Osteocyte (in vitro differentiated cells): ENCODE measurements at places on chromosomes 2 and 18.
A peak's percentile ranks its signal among the peaks of the same experiment; 100 is the strongest.

DNA sequence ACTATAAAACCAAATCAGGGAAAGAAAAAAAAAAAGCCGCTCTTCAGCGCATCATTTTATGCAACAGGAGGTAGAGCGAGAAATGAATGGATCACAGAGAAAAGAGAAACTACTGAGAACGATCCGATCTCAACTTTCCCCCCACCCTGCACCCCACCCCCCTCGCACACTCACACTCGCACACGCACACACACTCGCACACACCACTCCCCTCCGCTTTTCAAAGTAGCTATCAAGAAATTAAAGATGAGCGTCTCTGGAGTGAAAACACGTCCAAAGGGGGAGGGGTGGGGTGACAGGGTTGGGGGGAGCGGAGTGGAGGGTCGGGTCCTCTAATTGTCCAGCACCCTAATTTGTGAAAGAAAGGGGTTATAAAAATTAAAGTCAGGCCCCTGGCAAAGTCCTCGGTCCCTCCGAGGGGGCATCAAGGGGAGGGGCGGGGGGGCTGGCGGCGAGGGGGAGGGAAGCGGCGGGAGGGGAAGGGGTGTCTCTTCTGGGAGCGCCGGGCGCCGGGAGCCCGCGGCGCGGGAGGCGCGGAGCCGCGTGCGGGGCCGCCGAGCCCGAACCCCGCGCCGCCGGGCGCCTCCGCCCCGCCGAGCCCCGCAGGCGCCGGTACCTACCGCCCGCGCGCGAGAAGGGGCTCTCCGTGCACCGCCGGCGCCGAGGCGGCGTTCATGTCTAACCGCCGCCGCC lies 428 bp downstream of the TCF4 start:
- H3K27me3 ChIP-seq: no peaks in the 10 kb centered on the region
- peak overlapping the region; percentile 91 for H3K4me3 ChIP-seq
- peak overlapping the region; percentile 72 for H3K27ac ChIP-seq
- no peak for DNase-seq

GRCh38 chr2:236236559-236237452 lies 27.4 kb downstream of the ASB18 start:
- peaks cover 13% of the 10 kb centered on the region for H3K27me3 ChIP-seq
- DNase-seq: peak; percentile 67
- H3K27ac ChIP-seq: no peak overlapping the region
- H3K4me3 ChIP-seq: peak overlapping the region; percentile 74

DNA sequence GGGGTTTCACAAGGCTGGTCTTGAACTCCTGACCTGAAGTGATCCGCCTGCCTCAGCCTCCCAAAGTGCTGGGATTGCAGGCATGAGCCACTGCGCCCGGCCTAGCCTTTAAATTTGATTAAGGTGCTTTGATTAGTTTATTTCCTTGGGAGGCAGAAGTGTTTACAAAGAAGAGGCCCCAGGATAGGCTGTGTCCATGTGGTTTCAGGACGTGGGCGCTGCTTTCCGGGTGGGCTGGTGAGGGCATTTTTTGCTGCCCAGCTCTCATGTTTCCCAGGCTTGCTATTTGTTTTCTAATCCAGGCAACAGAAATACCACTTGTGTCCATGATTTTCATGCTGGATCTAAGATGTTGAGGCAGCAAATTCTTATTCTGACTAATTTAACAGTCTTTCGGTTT lies 124.2 kb downstream of the SH3RF3 start:
- peak overlapping the region; percentile 48 for H3K27ac ChIP-seq
- no peak overlapping the region for H3K4me3 ChIP-seq
- DNase-seq: no peak
- H3K27me3 ChIP-seq: no peaks in the 10 kb centered on the region
- H3K4me1 ChIP-seq: peaks cover 70% of the 10 kb centered on the region

GRCh38 chr18:13180614-13181375 lies 37.8 kb upstream of the LDLRAD4 start:
- H3K4me1 ChIP-seq: no peaks in the 10 kb centered on the region
- H3K4me3 ChIP-seq: no peak overlapping the region
- no peaks in the 10 kb centered on the region for H3K36me3 ChIP-seq
- H3K27me3 ChIP-seq: peaks cover 13% of the 10 kb centered on the region
- DNase-seq: no peak

DNA sequence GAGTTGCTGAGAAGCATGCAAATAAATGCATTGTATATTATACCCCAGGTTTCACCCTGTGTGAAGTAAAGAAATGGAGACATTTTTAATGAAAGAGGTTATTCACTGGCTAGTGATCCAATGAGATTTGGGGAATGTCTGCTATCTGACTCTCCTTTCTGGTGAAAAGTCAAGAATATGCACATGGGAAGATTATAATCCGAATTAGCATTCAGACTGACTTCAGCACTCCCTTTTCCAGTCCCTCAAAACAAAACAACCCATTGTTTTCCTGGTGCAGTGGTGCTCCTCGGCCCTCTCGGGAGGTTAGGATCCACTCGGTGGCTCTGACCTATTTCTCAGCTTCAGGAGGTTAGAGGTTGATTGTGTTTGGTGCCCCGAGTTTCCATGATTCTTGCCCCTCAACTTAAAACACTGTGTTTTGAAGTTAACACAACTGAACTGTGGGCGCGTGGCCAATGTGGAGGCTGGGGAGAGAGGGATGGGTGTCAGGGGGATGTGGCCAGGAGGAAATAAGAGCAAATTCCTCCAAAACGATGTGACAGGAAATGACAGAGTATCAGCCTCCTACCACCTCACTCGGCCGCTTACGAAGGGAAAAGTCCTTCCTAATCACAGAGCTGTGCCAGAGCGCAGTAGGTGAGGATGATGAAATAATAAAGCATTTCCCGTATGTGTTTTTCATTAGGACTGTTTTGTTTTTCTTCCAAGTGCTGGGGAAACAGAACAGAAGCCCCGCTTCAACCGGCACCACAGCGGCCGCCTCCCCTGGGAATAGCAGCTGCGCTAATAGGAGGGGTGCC lies 440.1 kb downstream of the MTX2 start:
- H3K27me3 ChIP-seq: no peaks in the 10 kb centered on the region
- no peaks in the 10 kb centered on the region for H3K36me3 ChIP-seq
- H3K27ac ChIP-seq: no peak overlapping the region
- DNase-seq: no peak
- no peaks in the 10 kb centered on the region for H3K4me1 ChIP-seq

GRCh38 chr18:50232419-50232818 lies 33.9 kb downstream of the CFAP53 start:
- H3K4me3 ChIP-seq: no peak overlapping the region
- peaks cover 15% of the 10 kb centered on the region for H3K27me3 ChIP-seq
- H3K4me1 ChIP-seq: no peaks in the 10 kb centered on the region
- H3K27ac ChIP-seq: no peak overlapping the region
- no peak for DNase-seq
- H3K36me3 ChIP-seq: no peaks in the 10 kb centered on the region

DNA sequence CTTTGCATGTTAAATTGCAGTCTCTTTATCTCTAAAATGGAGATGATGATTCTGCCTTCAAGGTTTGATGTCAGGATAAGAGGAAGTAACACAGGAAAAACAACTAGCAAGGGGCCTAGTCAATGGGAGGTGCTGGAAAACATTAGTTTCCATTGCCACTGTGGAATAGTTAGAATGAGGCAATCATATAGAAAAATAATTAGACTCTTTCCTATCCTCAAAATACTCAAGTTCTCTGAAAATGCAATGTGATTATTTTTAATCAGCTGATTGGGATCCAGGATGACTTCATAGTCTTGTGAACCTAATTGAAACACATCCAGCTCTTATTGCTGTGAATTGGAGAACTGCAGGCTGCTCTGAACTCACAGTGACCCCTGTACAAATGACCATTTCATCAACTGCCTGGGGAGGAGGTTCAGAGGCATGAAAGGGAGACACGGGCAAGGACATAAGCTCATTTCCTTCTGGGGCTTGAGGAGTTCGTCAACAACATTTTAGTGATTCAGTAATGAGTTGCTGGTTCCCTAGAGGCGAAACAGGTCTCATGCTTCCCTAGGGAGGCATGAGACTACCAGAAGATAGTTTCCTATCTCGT lies 422.5 kb downstream of the LPIN1 start:
- H3K36me3 ChIP-seq: no peaks in the 10 kb centered on the region
- no peak overlapping the region for H3K4me3 ChIP-seq
- DNase-seq: no peak
- no peaks in the 10 kb centered on the region for H3K27me3 ChIP-seq
- peaks cover 26% of the 10 kb centered on the region for H3K4me1 ChIP-seq

DNA sequence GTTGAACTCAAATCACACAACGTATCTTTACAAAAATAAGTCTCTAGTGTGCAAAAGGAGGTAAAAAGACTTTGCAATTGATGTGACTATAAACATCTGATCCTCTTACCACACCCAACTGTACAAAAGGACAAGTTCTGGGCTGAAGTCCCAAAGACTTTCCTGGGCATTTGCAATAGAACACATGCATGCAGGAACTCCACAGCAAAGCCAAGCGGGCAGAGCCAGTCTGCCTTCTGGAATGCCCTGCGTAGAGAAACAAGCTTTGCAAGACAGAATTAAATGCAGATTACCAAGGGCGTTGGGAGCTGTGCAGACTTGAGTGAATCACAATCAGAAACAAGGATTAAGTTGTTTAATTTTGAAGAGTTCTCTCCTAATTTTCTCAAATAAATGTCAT lies 208.4 kb upstream of the ZNF521 start:
- H3K27me3 ChIP-seq: no peaks in the 10 kb centered on the region
- H3K4me1 ChIP-seq: no peaks in the 10 kb centered on the region
- no peak for DNase-seq

- no peak for DNase-seq
- peaks cover 15% of the 10 kb centered on the region for H3K36me3 ChIP-seq
- H3K27ac ChIP-seq: no peak overlapping the region
- H3K27me3 ChIP-seq: no peaks in the 10 kb centered on the region
- H3K4me3 ChIP-seq: no peak overlapping the region
Observed at GRCh38 chr18:80157708-80158343, 48.8 kb downstream of the ADNP2 start.

DNA sequence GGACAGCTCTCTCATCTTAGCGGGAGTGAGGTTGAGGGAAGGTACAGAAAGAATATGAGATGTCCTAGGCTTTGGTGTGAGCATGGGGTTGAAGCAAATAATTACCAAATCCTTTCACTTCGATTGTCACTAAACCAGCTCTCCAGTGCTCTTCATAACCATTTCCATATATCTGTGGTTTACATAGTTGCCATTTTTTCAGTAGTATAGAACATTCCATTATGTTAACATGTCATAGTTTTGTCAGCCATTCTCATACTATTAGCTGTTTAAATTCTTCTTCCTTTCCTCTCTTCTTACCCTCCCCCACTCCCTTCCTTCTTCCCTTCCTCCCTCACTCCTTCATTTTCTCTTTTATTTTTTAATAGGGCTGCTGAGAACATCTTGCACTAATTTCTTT lies 205.9 kb downstream of the BABAM2 start:
- no peak for DNase-seq
- no peaks in the 10 kb centered on the region for H3K27me3 ChIP-seq
- peaks cover 44% of the 10 kb centered on the region for H3K4me1 ChIP-seq
- H3K36me3 ChIP-seq: no peaks in the 10 kb centered on the region

DNA sequence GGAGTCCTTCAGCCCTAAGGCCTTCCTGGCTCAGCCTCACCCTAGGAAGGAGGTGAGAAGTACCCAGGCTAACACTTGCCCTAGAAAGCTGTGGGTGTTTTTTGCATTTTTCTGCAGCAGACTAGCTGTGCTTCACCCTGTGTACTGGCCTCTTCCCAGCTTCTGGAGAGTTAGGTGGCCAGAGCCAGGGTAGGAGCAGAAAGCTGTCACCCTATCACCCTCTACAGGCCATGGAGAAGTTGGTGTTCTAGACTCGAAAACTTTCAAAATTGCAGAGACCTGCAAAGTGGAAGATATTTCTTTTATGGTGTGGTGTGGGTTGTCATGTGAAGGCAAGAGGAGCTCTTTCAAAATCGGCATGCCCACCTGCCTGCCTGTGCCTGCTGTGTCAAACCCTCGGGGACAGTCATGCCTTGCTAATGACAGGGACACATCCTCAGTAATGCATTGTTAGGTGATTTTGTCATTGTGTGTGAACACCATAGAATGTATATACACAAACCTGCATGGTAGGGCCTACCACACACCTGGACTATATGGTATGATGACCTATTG lies 29.8 kb downstream of the EHD3 start:
- peaks cover 2% of the 10 kb centered on the region for H3K4me1 ChIP-seq
- no peaks in the 10 kb centered on the region for H3K27me3 ChIP-seq
- no peak for DNase-seq
- no peak overlapping the region for H3K27ac ChIP-seq
- peaks cover 38% of the 10 kb centered on the region for H3K36me3 ChIP-seq

GRCh38 chr2:223725494-223725893 lies 111.9 kb downstream of the AP1S3 start:
- H3K27ac ChIP-seq: peak overlapping the region; percentile 95
- peak; percentile 90 for DNase-seq
- no peaks in the 10 kb centered on the region for H3K36me3 ChIP-seq
- no peaks in the 10 kb centered on the region for H3K27me3 ChIP-seq
- peaks cover 47% of the 10 kb centered on the region for H3K4me1 ChIP-seq

DNA sequence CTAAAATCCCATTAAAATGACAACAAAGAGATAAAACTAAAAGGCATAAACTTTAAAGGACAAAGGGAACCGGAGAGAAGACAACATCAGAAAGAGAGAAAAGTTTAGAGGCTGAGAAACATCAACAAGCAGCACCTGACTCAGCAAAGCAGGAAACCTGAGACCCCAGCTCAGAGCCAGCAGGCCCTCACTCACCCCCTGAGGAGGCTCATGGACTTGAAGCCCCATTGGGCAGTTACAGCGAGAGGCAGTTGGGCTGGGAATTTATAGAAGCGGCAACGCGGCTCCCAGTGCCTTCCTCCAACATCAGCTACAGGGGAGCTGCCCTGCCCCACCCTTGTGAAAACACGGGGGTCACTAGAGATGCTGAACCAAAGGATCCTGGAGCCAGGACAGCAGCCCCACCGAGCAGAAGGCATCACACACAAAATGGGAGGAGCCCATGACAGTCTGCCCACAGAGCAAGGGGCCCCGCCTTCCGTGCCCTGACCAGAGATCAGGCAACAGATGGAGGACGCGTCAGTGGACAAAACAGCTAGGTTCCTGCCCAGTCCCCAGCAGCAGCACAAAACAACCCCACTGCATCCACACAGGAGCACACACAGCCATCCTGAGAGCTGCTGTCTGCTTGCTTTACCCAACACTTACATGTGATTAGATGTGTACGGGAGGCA lies 52.7 kb downstream of the CMPK2 start:
- no peaks in the 10 kb centered on the region for H3K36me3 ChIP-seq
- no peak overlapping the region for H3K4me3 ChIP-seq
- no peaks in the 10 kb centered on the region for H3K4me1 ChIP-seq
- DNase-seq: no peak
- no peaks in the 10 kb centered on the region for H3K27me3 ChIP-seq
- H3K27ac ChIP-seq: no peak overlapping the region

DNA sequence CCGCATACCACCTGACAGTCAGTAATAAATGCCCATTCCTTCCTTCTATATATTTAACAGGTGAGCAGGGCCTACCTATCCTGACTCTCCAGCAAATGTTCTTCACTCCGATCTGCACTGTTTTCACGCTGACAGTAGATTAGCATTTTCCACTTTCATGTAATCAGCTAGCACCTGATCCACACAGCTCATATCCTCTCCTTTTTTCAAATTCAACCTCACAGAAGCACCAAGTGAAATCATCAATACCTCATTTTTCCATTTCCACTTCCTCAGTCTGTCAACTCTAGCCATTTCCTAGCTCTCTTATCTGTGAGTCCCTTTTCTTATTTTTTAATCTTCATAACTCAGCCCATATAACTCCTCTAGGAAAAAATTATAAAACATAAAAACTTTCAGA lies 402.8 kb downstream of the ZEB2 start:
- H3K27me3 ChIP-seq: no peaks in the 10 kb centered on the region
- DNase-seq: no peak
- H3K27ac ChIP-seq: no peak overlapping the region
- no peaks in the 10 kb centered on the region for H3K36me3 ChIP-seq

- peak; percentile 92 for DNase-seq
- no peaks in the 10 kb centered on the region for H3K27me3 ChIP-seq
- peak overlapping the region; percentile 71 for H3K27ac ChIP-seq
- peaks cover 23% of the 10 kb centered on the region for H3K4me1 ChIP-seq
- no peak overlapping the region for H3K4me3 ChIP-seq
Observed at GRCh38 chr2:127576433-127577207, 41.1 kb downstream of the MYO7B start.
